ENCODE measurements at places on chromosomes 12 and 14. TPM values are rescaled to one million over a fixed set of nuclear protein-coding genes. Genes with fewer than 3 reads are reported as not detected.
A peak's percentile ranks its signal among the peaks of the same experiment; 100 is the strongest.

DNA sequence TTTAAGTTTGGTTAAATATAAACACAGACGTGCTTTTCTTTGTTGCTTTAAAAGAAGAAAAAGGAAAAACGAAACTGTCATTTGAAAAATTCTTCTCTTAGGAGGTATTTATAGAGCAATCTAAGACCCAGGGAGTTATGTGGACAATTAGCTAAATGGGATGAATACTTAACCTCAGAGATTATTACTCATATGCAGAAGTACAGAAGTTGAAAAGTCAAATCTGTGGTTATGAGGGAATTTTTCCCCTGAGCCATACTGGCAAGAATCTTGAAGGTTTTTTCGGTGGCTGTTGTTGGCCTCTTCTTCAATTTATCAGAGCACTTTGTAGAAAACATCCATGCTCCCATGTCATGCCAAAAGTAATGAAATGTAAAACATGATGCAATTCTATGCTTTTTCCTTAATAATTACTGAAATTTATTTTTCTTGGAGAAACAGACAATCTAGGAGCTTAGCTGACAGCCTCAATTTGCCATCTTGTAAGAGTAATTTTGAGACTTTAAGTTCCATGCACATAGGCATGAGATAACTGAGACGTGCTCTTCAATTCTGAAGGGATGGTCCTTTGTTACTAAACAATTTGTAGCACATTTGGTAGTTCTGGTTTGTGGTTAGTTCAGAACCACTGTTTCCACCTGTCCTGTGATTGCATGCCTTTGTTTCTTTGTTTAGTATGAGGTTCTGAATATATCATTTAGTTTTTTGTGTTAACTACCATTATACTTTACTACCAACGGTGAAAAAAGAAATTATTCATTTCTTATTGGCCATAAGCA is 126.6 kb downstream of the BCAT1 start:
- H3K36me3 ChIP-seq = no peaks in the 10 kb centered on the region
- no peak for DNase-seq
- peaks cover 8% of the 10 kb centered on the region for H3K4me1 ChIP-seq

- H3K4me1 ChIP-seq = no peaks in the 10 kb centered on the region
- no peaks in the 10 kb centered on the region for H3K27me3 ChIP-seq
- H3K36me3 ChIP-seq = no peaks in the 10 kb centered on the region
- peak; percentile 20 for DNase-seq
- H3K27ac ChIP-seq = no peak overlapping the region
Observed at GRCh38 chr12:96578526-96579125, 89.2 kb downstream of the CFAP54 start.

GRCh38 chr12:70788774-70789173 is 131.8 kb downstream of the PTPRR start:
- H3K27ac ChIP-seq = no peak overlapping the region
- H3K4me3 ChIP-seq = no peak overlapping the region
- H3K4me1 ChIP-seq = no peaks in the 10 kb centered on the region
- no peaks in the 10 kb centered on the region for H3K27me3 ChIP-seq
- H3K36me3 ChIP-seq = no peaks in the 10 kb centered on the region

The SLC10A1 gene
- not detected for total RNA-seq

- H3K4me3 ChIP-seq = no peak overlapping the region
- H3K36me3 ChIP-seq = no peaks in the 10 kb centered on the region
- H3K27ac ChIP-seq = no peak overlapping the region
- H3K4me1 ChIP-seq = no peaks in the 10 kb centered on the region
- peaks cover 15% of the 10 kb centered on the region for H3K27me3 ChIP-seq
- no peak for DNase-seq
Observed at GRCh38 chr12:106893451-106893850, 62.3 kb upstream of the TMEM263 start.

DNA sequence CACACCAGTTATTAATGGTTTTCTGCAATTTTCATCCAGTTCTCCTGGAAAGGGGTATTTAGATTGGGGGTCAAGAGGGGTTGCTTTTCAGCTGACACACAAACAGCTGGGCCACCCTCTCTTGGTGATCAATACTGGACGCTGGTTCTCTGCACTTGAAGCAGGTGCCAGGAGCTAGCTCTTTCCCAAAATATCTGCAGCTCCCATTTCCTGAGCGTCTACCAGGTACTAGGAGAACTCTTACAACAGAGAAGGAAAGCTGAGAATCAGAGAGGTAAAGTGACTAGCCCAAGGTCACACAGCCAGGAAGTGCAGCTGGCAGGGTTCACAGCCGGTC is 1.2 kb downstream of the TESC start:
- no peaks in the 10 kb centered on the region for H3K27me3 ChIP-seq
- peaks cover 76% of the 10 kb centered on the region for H3K36me3 ChIP-seq
- DNase-seq = no peak
- peaks cover 42% of the 10 kb centered on the region for H3K4me1 ChIP-seq

DNA sequence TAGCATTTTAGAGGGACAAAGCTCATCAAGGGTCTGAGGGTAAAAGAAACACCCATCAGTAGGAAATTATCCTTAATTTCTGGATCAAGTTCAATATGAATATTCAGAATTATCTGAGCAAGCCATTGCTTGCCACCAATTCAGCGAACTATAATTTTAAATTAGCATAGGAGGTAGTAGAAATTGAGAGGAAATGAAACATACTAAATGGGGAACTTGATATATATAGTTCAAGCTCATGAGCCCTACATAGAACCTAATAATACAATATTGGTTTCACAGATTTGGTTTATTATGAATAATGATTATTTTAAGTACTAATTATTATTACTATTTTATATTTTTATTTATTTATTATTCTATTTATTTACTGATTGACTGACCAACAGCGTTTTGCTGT is 42.1 kb upstream of the GXYLT1 start:
- no peak overlapping the region for H3K27ac ChIP-seq
- H3K4me1 ChIP-seq = peaks cover 11% of the 10 kb centered on the region
- H3K4me3 ChIP-seq = no peak overlapping the region
- peaks cover 5% of the 10 kb centered on the region for H3K36me3 ChIP-seq
- DNase-seq = no peak
- H3K27me3 ChIP-seq = no peaks in the 10 kb centered on the region

Data from Calu3 (cell line).